ENCODE measurements at places on chromosomes 16 and 17.

DNA sequence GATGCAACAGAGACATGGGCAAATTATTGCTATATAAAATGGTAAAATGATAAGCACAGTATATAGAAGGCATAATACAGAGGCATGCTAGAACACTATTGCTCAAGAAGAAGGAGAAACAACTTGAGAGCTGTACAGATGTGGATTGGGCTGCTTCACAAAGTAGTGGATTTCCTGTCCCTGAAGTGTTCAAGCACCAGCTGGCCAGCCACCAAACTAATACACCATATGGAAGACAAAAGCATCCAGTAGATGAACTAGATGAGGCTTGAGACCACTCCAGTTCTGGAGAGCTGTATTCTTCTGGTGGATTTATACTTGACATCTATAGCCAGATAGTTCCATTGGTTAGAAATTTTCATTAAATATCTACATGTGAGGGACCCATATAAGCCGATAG is 134.1 kb upstream of the GNAO1 start:
- DNase-seq: no peak

- no peak for DNase-seq
These were observed 17.0 kb downstream of the TAF1C start for GRCh38 chr16:84169765-84170310.

DNA sequence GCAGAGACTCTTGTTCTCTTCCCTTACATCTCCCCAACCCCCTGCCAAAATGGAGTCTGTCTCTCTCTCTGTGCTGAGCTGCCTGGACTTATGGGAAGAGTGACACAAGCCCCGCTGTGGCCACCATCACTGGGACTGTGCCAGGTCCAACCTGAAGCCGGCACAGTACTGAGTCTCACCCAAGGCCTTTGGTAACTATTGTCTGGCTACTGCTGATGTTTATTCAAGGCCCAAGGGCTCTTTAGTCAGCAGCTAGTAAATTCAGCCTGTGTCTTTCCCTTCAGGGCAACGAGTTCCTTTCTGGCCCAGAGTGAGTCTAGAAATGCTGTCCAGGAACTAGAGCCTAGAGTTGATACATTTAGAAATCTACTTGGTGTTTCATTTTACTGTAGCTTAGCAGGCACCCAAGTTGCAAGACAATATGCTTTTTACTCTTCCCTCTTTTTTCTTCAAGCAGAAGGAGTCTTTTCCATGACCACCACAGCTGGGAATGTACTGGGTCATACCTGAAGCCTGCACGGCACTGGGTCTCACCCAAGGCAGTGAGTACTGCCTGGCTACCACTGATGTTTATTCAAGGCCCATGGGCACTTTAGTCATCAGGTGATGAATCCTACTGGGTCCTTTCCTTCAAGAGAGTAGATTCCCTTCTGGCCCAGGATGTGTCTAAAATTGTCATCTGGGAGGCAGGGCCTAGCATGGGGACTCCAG is 17.7 kb downstream of the EFCAB5 start:
- no peak for DNase-seq

DNA sequence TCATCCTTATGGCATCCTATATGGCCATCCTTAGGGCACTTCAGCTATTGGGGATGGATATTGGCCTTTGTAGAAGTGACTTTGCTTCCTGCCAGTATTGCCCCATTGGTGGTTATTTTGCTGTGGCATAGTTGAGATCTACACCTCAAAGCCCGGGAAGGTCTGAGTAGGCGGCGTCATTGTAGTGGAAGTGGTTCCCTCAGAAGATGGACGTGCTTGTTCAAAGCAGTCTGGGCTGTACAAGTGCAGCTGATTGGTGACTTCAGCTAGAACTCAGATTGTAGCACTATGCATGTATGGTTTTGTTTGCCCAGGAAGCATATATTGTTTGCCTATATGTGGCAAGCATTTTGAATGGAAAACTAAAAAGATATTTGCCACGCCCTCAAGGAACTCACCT is 83.2 kb downstream of the TMC6 start:
- no peak for DNase-seq

DNA sequence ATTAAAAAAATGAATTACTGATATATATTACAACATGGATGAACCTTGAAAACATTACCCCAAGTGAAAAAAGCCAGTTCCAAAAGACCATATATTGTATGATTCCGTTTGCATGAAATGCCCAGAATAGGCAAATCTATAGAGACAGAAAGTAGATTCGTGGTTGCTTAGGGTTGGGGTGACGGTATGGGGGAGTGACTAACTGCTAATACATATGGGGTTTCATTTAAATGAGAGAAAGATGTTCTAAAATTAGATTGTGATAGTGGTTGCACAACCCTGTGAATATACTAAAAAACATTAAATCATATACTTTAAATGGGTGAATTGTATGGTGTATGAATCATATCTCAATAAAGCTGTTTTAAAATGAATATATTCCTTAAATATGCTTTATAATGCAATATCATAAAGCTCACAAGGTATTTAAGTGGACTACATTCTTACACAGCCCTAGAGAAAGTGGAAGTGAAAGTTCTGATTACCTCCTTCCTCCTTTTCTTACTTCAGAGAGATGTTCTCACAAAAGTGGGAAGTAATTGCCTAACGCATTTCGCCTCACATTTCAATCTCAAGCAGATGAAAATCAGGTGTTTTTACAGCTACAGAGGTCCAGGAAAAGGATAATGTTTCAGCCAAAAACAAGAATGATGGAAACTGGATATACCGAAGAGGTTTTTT is 142.7 kb upstream of the GNAO1 start:
- DNase-seq: no peak

- no peak for DNase-seq
These were observed 54.8 kb downstream of the NDEL1 start for GRCh38 chr17:8490256-8491023.

GRCh38 chr16:14196539-14196938 is 125.4 kb downstream of the MRTFB start:
- no peak for DNase-seq

DNA sequence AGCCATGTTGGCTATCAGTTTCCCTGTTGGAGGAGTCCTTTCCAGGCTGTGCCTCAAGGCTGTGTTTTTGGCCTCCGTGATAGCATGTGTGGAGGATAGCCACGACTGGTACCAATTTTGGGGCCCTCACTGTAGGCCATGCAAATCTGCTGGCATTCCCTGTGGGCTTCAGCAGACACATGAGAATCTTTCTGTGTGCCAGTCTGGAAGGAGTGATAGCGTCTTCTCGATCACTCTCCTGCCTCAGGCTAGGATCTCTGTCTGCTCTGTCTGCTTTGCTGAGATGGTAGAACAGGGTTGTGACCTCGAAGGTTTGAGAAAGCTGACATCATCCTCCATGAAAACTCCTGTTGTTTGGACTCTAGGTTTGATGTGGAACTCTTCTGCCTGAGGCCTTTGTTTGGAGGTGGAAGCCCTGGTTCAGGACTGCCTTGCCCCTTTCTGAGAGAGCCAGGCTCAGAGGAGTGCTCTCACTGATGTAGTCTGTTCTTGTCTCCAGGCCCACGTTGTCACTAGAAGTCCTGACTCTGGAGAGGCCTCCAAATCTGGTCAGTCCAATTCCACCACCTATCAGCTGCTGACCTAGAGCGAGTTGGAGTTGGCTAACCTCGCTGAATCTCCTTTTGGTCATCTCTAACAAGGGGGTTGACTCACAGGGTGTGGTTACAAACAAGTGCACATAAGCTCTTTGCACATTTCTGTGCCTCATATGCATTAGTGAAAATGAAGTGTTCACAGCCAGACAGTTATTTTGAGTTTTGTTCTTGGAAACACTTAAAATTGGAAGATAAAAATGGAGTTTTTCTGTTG is 12.1 kb upstream of the EDC4 start:
- DNase-seq: no peak
